Activated T-cell treated with anti-CD3 and anti-CD28 coated beads for 1 hour (primary cell): ENCODE measurements at places on chromosomes 11 and 22.

- no peak for DNase-seq
Observed at GRCh38 chr11:1335264-1335810, 25.9 kb upstream of the TOLLIP start.

DNA sequence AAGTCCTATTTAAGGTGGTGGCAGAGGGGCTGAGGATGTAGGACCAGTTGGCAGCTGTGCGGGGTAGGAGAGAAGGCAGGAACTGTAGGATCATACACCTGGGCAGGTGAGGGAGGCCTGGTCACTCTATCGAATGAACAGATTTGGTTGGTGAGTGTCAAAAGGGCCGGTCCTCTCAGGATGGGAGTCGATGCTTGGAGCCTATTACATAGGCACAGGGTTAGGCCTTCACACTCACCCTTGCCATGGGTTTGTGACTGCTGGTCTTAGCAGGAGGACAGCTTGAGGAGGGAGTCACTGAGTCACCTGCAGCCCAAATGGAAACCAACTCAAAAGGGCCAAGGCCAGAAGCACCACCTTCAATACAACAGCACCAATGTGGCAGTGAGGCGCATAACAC lies 80.2 kb upstream of the NARS2 start:
- DNase-seq = no peak

- no peak for DNase-seq
Observed at GRCh38 chr11:90228056-90228455, 5.2 kb upstream of the CHORDC1 start.

GRCh38 chr22:50677493-50678217 lies 5.0 kb downstream of the SHANK3 start:
- DNase-seq = no peak

- no peak for DNase-seq
Observed at GRCh38 chr11:134026655-134027343, 42.1 kb upstream of the JAM3 start.

DNA sequence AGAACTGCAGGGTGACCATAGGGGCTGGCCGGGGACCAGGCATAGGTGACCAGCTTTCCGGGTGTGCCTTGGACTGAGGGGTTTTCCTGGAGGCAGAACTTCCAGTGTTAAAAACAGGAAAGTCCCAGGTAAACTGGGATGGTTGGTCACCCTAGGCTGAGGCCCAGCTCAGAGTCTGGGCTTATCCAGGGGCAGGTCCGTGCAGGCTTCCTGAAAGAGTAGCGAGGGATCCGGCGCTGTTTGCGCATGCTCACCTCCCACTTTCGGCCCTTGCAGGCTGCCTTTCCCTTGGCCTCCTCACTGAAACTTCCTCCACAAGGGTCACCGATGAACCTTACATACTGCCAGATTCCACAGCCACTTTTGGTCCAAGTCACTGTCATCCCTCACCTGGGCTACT lies 119.8 kb upstream of the PLET1 start:
- no peak for DNase-seq

DNA sequence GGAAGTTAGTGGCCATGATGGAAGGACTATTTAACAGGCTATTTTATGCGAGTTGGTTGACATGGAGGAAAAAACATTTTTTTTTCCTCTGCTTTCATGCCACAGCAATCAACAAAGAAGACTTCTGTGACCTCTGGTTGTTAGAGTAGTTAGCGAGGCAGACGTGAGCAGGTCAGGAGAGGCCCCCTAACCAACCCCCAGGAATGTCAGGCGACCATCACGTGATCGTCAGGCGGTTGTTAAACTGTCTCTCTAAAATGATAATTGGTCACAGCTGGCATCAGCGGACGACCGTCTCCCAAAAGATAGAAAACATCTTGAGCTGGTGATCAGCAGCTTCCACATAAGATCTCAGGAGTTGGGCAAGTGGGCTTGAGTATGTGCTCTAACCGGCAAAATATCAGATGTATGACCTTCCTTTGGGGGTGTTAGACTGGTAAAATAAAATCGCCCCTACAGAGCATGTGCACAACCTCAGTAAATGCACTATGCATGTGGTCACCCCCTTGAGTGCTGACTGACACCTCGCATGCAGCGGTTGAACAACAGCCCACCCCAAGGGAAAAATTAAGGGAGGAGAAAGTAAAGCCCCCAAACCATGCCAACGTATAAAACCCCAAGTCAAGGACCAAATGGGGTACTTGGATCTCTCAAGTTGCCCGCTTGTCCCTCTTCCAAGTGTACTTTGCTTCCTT lies 20.9 kb upstream of the NARS2 start:
- no peak for DNase-seq

DNA sequence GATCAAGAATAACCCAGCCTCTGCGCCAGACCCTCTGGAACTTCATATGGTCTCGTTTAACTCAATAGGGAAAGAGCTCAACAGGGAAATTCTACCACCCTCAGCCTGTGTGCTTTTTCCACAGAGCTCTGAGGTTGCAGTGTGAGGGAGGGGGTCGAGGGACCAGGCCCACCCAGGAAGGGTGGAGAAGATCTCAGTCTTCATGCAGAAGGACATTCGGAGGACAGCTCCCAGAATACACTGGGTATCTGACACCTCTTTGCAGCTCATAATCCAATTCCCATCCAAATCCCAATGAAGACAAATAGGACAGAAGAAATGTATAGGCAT lies 56.6 kb downstream of the ST14 start:
- no peak for DNase-seq

GRCh38 chr11:11324090-11324489 lies 29.0 kb downstream of the CSNK2A3 start:
- no peak for DNase-seq

DNA sequence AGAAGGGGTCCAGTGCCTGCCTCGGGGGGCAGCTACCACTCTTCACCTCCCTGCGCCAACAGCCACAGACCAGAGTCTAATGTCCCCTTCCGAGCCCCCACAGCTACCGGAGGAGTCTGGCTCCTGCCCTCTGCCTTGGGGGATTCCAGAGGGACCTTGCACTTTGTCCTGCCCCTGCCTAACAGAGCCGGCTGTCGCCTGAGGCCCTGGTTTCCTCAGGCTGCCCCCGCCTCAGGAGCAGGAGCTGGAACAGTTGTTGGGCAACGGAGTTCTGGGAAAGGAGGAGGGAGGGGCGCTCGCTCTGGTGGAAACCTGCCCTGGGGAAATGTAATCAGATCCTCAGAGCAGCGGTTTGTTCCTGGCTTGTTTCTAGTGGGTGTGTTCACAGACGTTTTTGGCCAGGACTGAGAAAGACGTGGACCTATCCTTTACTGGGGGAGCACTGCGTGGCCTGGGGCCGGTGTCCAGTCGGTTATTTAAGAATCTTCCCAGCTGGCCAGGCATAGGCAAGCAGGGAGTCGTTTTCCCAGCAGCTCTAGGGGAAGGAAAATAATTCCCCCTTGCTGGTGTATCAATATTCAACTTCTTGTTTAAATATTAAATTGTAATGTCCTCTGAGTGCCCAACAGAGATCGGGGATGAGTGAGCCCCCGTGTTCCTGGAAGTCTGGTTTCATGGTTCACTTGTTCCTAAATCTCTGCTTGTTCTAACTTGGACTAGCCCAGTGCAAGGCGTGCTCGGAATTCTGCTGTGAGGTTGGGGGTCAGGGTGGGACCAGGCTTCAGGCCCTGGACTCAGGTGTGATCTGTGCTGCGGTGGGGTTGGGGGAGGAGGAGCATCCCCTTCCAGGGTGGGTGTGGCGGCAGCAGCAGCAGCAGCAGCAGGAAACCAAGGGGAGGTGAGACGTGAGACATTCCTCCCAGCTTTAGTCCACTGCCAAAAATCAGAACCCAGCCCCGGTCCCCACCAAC lies 32.1 kb downstream of the A4GALT start:
- DNase-seq = no peak

DNA sequence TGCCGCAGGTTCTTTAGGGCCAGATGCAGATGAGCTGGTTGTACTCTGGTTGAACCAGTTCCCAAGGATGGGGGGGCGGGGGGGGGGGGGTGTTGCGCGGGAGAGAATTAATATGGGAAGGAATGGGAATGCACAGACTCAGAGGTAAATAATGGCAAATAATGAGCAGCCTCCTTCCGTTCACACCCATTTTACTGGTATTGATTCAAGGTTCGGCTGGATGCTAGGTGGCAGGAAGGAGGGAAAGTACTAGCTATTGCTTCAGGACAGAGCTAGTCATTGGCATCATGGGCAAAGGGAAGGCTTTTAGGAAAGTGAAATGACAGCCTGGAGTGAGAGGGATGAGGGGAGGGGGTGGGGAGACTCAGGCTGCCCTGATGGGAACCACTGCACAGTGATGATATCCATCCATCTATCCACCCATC lies at the start of gene VSTM5:
VSTM5 (minus strand) TSS at position 25 of the 425 bp plus-strand sequence. CDS start 116 bp downstream, outside the sequence.
- DNase-seq = no peak

DNA sequence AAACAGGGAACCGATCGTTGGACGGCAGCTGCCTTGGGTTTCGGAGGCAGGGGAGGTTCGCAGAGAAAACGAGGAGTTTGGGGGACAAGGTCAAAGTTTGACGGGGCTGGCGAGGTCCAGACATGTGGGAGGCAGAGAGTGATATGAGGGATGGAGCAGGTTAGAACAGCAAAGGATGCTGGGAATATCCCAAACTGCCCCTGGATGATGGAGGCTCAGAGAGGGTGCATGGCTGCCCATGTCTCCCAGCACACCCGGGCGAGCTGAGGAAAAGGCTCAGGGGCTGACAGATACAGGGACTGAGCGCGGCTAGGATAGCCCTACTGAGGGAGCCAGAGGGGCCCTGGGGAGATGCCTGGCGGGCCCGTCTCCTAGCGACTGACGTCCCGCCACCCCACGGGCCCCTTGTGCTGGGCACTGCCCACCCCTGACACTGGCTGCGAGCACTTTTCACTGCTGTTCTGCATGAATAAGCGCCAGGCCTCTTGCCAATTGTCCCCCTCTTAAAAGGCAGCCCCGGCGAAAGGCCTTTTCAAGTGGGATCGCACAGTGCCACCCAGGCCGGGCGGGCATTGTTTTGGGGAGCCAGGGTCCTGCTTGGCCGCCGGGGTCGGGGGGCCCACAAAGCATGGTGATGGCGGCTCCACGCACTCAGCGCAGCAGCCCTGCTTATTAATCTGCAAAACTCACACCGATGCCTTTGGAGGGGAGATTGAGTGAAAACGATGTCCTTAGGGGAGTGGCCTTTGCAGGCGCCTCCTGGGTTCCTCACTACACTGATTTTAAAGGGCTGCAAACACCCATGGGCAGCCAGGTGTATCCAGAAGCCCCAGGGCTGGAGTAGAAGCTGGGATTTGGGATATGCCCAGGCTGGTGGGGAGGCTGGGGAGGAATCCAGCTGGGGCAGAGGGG lies 90.0 kb upstream of the LINC01488 start:
- DNase-seq = no peak

DNA sequence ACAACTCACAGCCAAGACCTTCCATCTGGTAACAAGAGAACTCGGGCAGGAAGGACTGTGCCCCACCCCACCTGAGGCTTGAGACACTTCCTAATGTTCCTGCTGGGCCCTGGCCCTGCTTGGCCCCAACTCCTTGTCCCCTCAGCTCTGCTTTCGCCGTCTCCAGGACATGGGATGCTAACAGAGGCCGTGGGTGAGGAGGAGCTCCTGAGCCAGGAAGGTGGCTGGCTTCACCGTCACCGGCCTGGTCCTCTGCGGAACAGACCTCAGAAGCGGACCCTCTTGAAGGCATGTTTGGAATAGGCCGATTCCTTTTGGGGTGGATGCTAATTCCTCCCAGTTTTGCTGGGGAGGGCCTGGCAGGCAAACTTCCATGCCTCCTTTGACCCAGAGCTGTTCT lies 154.3 kb downstream of the CACNA1I start:
- DNase-seq = no peak

- no peak for DNase-seq
Observed at GRCh38 chr11:2439820-2440219, 4.5 kb downstream of the TRPM5 start.

DNA sequence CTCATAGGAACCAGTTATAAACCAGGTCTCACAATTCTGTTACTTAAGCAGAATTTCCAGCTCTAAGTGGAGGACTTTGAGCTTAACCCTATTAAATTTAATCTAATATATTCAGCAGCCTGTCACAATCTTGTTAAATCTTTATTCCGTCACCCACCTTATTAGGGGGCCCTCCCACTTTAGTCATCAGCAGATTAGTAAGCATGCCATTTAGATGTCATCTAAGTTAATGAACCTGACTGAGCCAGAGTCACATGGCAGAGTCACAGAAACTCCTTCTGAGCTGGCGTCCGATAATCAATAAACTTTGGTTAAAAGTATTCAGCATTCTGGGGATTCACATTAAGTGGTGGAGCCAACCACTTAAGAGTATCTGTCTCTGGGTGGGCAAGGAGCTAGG lies 35.1 kb downstream of the TTC12 start:
- DNase-seq = no peak

DNA sequence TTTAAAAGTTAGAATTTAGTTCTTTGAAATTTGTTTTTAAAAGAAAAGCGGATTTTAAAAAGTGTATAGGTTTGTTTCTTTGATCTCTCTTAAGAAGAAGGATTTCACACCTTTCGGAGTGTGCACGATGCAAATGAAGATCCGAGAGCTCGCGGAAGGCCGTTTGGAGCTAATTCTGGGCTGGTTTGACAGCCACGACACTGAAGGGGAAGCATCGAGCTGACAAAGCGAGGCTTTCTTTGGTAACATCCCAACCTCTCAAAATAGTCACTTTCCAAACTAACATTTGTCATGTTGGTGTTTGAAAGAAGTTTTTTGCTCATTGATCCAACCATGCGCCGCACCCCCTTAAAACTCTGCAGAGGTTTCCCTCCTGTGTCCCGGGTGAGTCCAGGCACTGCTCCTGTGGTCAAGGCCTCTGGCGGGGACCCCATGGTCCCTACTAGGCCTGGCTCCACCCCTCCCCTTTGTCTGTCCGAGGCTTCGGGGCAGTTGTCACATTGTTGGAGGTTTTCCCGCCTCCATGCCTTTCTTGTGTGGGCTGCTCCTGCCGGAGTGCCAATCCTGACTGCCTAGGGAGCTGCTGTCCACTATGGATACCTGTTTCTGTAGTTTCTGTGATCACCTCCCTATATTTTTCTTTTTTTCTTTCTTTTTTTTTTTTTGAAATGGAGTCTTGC lies 39.7 kb downstream of the MPPED1 start:
- no peak for DNase-seq

GRCh38 chr22:37681556-37682049 lies 4.5 kb upstream of the NOL12 start:
- peak; percentile 65 for DNase-seq

DNA sequence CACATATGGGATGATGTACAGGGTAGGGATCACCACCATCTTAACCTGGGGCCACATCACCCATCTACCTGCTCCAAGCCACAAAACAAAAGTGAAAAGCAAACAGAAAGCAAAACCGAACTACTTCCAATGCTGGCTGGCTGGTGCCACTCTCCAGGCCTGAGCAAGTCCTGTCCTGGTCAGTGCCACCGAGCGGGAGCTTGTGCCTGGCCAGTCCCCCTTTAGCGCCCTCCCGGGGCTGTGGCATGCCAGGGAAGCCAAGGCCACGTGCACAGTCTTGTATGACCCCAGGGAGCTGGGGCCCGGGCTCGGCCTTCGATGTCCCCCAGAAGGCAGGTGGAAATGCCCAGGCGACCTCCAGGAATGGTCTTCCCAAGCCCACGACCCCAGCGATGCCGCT lies 17.9 kb upstream of the NAP1L4 start:
- no peak for DNase-seq

- no peak for DNase-seq
Observed at GRCh38 chr11:133946541-133947318, 10.0 kb downstream of the IGSF9B start.
